ENCODE measurements at places on chromosomes 2 and 18.

GRCh38 chr2:195343540-195343939, 313.5 kb upstream of the SLC39A10 start:
- DNase-seq: no peak

GRCh38 chr2:72135921-72136320, 11.7 kb downstream of the CYP26B1 start:
- DNase-seq: no peak

DNA sequence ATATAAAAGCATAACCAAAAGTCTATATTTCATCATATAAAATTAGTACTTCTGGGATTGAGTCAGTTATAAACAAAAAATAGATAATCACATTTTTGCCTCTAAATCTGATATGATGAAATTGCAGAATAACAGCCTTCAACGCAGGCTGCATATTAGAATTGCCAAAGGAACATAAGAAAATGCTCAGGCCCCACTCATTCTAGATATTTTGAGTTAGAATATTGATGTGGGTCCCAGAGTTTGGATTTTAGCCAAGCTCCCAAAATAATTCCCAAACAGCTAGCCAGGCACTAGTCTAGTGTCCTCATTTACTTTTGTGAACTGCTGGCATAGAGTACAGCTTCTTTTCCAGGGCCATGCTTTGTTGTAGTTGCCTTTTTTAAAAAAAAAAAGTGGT, 63.5 kb downstream of the ZDBF2 start:
- no peak for DNase-seq

DNA sequence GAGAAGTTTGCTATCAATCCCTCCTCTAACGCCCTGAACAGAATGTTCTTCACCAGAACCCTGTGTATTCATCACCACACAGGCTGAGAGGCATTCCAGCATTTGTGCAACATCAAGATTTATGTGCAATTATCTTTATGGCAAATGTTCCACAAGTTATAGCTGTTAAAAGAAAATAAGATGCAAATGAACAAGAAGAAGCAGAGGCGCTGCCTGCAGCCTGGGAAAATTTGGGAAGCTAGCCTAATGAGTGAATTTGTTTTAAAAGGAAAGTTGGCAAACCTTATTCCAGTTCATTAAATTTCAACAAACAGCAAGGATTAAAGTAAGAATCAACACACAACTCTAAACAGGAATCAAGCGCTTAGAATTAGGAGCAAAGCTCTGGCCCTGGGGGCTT, 5.3 kb downstream of the TPO start:
- no peak for DNase-seq

- no peak for DNase-seq
Measured at GRCh38 chr2:241904791-241905710, 35.5 kb downstream of the RTP5 start.

DNA sequence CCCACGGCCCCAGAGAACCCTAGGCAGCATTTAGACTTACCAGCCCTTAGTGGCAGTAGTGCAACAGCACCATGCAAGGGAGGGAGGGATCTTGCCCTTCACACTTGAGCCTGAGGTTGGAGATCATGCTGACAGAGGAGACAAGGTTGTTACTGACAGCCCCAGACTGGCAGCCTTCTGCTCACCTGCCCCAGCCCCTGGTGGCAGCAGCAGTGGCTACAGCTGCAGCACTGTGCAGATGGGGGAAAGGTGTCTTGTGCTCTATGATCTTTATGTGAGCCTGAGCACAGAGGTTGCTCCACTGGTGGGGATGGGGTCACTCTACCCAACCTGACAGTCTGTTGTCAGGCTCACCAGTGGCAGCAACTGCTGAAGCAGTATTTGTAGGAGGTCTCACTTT, 501.2 kb upstream of the LRRTM4 start:
- DNase-seq: no peak

DNA sequence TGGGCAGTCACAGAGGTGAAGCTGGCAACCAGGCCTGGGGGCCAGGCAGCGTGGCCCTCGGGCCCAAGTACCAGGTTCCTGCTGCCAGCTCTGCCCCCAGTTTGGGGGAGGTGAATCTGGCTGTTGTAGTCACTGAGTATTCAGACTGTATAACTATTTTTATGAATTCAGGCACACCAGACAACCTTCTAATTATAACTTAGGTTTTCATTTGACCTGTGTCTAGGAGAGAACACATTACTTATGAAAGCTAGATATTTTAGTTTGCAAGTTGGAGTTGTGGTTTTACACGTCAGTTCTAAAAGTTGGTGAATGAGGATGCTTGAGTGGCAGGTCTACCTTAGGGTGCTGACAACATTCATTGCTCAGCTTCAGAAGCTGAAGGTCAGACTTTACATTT, 71.7 kb downstream of the LIMS1 start:
- no peak for DNase-seq

DNA sequence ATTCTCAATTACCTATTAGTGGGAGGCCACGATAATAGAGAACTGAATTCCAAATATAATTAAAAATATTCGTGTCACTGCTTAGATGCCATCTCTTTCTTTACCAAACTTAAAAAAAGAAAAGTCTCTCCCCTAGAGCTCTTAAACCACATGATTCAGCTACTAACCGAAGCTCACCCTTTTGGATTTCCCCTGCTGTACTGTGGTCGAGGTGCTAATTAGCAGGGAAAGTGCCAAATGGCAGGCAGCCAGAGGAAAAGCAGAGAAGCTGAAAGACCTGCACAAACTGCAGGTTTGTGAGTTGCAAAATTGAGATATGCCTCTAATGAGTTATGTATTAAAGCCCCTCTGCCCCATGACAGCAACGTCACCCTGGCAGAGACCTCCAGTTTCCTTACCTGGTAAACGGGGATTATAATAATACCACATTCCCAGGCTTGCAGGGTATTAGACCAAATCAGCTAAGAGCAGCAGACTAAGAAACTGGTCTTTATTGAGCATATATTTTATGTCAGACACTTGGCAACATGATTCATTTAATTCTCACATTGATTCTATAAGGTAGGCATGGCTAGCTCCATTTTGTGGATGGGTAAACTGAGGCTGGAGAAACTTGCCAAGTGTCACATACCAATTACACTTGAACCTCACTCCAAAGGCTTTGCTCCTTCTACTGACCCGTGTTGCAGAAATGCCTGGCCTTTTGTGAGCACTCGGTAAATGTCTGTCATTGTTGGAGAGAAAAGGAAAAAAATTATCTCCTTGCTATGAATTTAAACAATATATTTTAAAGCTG, 259.7 kb downstream of the LPIN1 start:
- DNase-seq: peak; percentile 35

DNA sequence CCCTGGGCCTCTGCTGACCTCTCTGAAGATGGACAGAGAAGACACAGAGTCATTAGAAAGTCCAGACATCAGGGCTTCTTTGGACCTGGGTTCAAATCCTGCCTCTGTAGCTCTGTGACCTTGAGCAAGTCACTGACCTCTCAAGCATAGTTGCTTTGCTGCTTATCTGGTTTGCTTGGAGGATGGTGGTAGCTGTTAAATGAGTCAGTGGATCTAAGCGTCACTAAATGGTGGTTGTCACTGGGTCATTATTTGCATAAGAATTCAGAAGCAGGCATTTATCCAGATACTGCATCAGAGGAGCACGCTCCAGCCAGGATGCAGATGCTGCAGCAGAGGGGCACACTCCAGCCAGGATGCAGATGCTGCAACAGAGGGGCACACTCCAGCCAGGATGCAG, 229.2 kb downstream of the GLI2 start:
- no peak for DNase-seq

DNA sequence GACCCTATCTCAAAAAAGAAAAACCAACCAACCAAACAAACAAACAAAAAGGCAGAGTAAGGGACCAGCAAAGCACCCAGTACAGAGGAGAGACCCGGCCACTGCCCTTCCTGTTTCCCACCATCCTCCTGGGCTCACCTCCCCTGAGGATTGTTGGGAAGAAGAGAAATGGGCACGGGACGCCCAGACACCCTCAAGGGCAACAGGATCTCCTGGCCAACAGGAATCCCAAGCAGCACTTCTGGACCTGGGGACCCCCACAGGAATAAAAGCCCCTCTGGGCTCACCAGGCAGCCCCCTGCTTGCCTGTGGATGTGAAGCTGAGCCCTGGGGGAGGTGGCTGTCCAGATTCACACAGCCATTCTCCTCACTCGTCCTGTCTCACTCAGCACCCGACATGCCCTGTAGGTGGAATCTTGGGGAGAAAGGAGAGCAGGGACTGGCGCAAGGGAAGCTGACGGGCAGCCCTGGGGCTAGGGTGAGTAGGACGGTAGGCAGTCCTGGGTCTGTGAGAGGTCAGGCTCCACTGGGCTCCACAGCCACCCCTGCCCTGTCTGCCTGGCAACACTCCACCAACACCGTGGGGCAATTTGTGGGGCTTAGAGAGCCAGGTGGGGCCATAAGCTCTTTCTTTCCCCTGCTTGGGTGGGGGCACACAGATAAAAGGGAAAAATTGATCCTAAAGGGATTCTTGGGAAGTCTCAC, 18.0 kb downstream of the KLF11 start:
- no peak for DNase-seq

DNA sequence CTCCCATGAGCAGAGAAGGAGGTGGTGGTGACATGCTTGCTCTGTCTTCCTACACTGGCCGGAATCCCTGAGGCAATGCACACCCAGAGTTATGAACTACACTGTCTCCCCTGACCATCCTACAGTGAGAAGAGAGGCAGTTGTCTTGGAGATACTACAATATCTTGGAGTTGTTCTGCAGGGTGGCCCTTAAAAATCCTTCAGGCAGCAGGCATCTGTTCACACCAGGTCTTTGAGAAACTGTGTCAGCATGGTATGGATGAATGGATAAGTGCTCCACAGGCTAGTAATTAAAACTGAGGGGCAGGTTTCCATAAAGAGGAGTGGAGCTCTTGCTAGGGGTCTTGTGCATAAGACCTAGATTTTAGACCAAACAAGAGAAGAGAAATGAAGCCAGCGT, 223.7 kb upstream of the COPS8 start:
- no peak for DNase-seq

- no peak for DNase-seq
Measured at GRCh38 chr2:189498205-189498604, 56.9 kb downstream of the WDR75 start.

GRCh38 chr2:38178119-38178518, 102.2 kb upstream of the CYP1B1 start:
- DNase-seq: no peak

- no peak for DNase-seq
Measured at GRCh38 chr2:70511971-70512729, 41.5 kb downstream of the TGFA start.

GRCh38 chr2:129378186-129378585, 601.3 kb upstream of the RAB6C start:
- no peak for DNase-seq

DNA sequence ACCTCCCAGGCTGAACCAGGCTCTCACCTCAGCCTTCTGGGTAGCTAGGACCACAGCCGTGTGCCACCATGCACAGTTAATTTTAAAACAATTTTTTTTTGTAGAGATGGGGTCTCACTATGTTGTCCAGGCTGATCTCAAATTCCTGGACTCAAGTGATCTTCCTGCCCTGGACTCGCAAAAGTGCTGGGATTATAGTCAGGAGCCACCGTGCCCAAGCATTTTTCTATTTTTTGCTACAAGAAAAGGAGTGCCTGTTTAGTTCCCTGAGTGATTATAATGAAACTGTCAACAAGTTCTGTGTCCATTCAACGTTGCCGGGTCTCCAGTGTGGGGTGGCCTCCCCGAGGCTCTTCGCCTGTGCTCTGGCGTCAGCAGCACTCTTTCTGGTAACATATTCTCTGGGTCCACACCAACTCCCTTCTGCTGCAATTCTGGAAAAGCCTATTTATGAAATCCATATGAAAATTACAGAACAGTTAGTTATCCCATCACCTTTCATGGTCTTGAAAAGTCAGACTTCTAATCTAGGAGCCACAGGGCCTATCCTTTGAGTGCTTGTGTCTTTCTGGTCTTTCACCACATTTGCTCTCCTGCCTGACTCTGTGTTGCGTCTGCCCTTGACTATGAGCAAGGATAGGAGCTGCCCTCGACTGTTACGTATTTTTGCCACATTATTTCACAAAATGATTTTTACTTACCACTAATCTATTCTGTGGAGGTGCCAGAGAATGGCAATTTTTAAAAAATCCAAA, 172.7 kb downstream of the SOCS6 start:
- no peak for DNase-seq

DNA sequence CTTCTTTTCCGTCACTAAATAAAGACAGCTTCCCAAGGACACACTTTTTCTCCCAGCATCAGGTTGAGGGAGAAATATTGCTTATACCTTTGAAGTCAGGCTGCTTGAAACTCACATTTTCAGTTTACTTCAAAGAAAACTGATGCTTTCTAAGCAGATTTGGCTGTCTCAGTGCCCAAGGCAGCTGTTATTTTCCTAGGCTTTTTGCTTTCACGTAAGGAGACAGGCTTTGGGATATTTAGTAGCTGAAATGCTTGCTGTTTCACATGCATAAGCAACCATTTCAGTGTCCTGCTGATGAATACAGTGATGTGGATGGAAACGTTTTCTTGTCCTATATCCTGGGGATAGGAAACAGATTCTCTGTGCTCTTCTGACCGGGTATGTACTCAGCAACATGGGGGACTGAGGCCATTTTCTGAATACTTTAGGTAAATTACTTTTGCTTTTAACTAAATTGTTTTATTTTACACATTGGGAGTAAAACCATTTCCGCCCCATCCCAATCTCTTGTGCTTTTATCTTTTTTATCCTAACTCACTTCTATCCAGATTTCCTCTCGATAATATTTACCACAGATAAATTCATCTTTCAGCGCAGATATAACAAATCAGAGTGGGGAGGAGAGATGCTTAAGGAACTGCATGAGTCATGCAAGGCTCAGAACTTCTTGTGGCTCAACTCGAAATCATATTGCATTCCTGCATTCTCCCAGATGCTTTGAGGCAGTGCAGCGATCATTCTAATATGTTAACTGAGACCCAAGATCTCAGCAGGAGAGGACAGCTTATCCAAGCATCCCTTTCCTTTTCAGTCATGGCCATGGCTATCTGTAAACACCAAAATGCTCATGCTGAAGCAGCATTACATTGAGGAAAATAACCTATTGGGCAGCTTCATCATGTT, 22.2 kb downstream of the GALR1 start:
- DNase-seq: no peak

DNA sequence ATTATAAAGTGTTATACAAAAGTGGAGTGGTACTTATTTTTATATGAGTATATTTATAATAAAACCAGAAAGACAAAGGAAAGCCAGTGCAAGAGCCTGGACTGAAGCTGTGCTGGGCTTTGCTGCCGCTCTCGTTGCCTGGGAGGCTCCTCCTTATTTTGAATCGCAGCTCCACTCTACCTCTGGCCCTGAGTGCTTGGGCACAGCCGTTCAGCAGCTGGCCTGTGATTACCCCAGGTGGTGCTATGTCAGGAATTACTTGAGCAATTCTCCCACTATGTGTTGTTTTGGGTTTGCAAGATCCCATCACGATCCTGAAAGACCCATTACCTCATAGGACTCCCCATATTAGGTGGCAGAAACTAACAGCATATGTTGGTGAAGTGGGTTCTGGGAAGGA, 53.0 kb upstream of the LCLAT1 start:
- DNase-seq: no peak
